NCI-H2171 treated with DMSO at 0.1 percent for 48 hours (cell line): ENCODE measurements at places on chromosomes 7 and 10.

GRCh38 chr7:69395061-69395714 lies 203.1 kb upstream of the AUTS2 start:
- DNase-seq: no peak

DNA sequence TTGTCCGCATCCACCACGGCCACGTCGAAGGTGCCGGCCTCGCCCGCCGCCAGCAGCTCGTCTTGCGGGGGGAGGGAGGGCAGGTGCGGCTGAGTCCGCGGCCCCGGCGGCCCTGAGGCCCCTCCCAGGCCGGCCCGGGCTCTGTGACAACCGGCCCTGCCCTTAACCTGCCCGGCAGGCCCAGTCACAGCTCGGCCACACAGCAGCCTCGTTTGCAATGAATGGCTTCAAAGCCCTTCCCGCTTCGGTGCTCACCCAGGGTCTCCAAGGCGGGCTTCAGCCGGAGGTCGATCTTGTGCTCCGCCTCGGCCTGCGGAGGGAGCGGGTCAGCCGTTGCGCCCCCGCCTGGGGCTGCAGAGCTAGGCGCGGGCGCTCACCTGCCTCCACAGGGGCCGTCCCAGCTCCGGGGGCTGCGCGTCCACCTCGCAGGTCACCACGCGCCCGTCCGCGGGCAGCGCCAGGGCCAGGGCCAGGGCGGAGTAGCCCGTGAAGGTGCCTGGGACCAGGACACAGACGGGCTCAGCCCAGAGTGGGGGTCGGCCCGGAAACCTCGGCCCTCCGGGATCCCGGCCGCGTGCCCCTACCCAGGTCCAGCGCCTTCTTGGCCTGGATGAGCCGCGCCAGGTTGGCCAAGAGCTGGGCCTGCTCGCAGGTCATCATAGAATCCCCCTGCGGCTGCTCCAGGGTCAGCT lies 928 bp downstream of the COMTD1 start:
- DNase-seq: no peak

DNA sequence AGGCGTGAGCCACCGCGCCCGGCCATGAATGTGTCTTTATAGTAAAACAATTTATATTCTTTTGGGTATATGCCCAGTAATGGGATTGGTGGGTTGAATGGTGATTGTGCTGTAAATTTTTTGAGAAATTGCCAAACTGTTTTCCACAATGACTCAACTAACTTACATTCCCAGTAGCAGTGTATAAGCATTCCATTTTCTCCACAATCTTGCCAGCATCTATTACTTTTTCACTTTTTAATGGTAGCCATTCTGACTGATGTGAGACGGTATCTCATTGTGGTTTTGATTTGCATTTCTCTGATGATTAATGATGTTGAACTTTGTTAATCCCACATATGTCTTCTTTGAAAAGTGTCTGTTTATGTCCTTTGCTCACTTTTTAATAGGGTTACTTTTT lies 1187.9 kb downstream of the XPNPEP1 start:
- no peak for DNase-seq

GRCh38 chr10:19385846-19386450 lies 337.3 kb downstream of the MALRD1 start:
- no peak for DNase-seq

DNA sequence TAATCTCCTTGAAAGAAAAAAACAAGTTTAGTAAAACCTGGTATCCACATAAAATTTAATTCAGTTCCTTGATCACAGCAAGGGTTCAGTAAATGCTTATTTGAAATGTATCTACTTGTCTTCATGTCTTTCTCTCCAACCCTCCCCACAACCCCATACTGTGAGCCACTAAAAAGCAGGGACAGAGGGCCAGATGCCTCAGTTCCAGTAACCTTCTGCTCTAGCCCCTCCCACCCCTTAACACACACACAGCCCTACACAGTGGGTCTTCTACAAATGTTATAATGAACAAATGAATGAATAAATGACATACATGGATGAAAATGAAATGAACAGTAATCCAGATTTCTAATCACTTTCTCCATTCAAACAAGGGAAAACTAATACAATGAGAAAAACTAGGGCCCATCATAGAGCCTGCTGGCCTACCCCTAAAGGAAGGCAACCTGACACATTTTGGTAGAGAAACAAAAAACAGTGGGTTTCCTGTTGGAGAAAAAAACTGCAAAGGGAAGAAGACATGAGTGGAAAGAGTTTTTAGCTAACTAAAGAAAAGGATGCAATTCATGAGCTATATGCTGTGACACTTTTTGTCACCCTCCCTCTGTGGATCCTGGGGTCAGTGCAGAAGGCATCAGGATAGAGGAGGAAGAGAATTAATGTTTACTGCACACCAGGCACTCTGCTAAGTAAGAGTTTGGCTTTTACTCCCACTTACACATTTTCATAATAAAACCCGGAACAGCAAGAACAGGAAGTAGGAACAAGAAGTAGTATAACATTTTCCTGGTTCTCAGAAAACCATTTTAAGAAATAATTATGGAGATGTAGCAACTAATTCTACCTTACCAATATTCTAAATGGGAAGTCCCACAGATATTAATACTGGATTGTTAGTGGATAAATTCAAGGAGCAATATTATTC lies 38.1 kb downstream of the ELMO1 start:
- no peak for DNase-seq

DNA sequence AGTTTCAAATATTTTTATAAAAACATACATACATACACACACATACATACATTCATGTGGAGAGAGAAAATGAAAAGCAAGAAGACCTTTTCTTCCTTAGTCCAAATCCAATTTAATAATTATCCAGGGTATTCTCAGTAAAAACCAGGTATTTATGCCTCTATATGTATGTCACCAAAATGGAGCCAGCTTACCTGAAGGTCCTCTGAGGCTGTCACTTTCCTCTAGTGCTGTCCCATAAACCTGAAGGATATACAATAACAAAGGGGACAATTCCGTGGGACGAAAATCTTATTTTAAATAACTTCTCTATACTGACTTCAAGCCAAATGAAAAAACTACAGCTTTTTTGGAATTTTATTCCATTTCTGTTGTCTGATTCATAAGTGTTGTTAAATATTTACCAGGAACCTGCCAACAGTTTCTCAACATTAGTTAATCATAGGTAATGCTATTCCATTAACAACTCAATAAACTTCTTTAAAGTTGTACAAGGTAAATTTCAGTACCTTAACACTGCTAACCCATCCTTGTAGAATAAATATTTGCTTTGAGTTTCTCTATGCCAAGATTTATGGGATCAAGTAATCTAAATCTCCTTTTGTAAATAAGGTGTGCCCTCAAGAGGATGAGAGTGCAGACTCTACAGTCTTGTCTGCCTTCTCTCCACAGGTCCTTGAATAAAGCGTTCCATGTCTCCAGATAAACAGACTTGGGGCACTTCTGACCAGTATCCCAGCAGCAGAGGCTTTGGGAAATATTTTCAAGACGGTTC lies 260.3 kb downstream of the AHR start:
- DNase-seq: no peak

DNA sequence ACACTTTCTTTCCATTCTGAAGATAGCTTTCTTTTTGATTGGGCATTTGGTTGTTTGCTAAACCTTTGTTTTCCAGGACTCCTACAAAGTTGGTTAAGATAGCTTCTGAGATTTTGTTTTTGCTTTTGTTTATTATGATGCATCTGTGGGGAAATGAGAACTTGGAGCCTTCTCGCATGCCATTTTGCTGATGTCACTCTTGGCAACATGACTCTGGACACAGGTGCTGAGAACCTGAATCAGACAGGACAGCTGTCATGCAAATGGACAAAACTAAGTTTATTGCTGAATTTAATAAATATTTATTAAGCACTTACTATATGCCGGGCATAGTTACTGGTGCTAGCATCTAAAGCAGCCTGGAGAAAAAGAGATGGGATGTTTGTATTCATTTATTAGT lies 274.1 kb downstream of the ZEB1 start:
- no peak for DNase-seq

- DNase-seq: no peak
Measured at GRCh38 chr7:646951-647350, 79.5 kb upstream of the DNAAF5 start.

- DNase-seq: no peak
Measured at GRCh38 chr10:127319691-127320090, 123.3 kb upstream of the INSYN2A start.

- no peak for DNase-seq
Measured at GRCh38 chr10:93113042-93113441, 39.3 kb downstream of the CYP26A1 start.
